ENCODE measurements at places on chromosomes 3 and 15.

- no peak for DNase-seq
Observed at GRCh38 chr15:55819397-55820034, 76.6 kb upstream of the PRTG start.

- DNase-seq, result peak; percentile 17
Observed at GRCh38 chr3:122102191-122102935, 47.2 kb downstream of the CD86 start.

GRCh38 chr15:81914734-81915256, 131.0 kb downstream of the MEX3B start:
- no peak for DNase-seq

DNA sequence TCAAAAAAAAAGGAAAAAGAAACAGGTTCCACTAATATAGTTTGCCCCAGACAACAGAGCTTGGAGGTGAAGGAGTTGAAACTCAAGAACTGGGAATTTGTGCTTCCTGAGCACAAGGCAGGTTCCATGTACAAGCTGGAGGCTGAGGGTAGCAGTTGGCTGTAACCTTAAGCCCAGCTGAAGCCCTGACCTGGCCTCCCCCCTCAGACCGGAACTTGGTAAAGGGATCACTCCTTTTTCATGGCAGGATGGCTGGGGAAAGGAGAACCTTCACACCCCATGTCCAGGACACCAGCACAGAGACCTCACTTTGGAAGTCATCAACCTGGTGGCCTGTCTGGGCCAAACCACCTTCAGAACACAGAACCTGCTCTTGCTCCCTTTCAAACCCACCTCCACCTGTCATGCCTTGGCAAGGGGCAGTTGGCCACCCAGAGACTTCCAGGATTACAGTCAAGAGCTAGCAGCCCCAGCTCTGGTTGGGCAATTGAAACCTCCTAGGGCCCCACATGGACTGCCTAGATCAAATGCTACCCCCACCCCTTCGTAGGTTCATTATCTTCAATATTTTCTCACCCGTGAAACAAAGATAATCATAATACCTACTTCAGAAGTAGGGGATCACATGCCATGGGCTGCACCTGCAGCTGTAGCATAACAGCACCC, 3.5 kb downstream of the RPL29 start:
- no peak for DNase-seq
